ENCODE measurements at places on chromosomes 2 and 18.

- no peak for DNase-seq
Observed at GRCh38 chr2:26913606-26913998, 56.8 kb upstream of the MAPRE3 start.

DNA sequence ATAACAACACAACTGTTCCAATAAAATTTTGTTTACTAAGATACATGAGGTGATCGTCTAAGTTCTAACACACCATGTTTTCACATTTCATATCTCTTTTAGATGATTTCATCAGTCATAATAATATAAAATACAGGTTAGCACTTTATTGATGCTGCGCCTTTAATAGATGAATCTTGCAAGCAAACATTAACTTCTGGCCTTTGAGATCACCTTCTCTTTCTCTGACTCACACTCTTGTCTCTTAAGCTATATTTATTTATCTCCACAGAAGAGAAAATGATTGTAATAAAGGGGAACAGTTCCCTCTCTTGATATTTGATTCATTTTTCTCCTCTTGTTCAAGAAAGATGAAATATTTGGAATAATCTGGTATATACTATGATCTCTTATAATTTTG lies 603.3 kb upstream of the POU3F3 start:
- no peak for DNase-seq

GRCh38 chr2:189153619-189154018 lies 25.9 kb downstream of the COL5A2 start:
- DNase-seq: no peak

DNA sequence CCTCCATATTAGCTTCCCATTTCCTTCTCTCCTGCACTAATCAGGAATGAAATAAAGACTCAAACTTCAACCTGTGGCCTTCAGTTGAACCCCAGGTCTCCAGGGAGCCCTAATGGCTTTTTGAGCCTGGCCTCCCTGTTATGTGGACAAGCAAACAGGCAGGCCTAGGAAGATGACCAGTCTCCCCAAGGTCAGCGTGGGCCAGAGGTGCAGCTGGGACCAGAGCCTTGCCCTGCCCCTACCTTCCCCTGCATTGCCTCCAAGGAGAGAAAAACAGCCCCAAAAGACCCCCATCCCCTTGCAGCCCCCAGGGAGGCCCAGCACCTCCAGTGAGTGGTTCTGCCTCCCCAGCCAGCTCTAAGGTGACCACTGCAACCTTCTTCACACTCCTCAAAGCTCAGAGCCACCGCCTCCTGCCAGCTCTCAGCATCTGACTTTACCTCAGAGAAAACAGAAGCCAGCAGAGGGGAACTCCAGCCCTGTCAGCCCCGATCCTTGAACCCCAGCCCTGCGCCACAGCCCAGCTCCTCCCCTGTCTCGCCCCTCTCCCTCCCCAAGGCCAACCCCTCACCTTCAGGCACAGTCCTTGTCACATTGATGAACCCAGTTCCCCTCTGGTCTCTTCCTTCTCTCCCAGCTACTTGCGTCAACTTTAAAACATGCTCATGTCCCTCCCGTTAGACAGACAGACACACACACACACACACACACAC lies 59.5 kb upstream of the ID2 start:
- no peak for DNase-seq

DNA sequence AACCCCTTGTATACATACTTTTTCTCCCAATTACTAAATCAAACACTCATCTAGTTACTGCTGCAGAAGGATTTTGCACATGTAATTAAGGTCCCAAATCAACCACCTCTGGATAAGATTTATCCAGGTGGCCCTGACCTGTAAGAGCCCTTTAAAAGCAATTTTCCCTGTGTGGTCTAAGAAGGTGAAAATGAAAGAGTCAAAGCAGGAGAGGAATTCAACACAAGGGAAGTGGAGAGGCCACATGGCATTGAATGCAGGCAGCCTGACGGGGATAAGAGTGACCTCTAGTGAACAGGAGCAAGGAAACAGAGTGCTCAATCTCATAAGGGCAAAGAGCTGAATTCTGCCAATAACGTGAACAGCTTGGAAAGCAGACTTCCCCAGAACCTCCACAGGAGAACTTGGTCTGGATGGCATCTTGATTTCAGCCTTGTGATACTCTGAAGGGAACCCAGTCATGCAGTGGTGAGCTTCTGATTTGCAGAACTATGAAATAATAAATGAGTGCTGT lies 27.2 kb downstream of the PPP3R1 start:
- DNase-seq: no peak

DNA sequence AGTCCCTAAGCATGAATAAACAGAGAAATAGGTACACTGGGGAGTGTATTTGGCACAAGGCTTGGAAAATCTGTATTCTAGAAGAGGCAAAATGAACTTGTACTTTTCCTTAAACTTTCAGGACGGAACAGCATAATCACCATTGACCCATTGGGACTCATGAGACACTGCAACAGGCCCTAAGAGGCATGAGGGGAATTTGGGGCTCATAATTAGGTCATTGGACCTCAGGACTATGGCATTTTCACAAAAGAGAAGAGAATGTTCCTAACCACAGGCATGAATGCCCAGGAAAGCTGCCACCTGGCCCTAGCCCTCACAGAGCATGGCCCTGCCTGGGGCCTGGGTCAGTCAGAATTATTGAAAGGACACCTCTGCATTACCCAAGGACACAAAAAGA lies 67.9 kb upstream of the PIK3C3 start:
- DNase-seq: no peak

GRCh38 chr2:111022633-111023032 lies 98.1 kb upstream of the BCL2L11 start:
- no peak for DNase-seq

DNA sequence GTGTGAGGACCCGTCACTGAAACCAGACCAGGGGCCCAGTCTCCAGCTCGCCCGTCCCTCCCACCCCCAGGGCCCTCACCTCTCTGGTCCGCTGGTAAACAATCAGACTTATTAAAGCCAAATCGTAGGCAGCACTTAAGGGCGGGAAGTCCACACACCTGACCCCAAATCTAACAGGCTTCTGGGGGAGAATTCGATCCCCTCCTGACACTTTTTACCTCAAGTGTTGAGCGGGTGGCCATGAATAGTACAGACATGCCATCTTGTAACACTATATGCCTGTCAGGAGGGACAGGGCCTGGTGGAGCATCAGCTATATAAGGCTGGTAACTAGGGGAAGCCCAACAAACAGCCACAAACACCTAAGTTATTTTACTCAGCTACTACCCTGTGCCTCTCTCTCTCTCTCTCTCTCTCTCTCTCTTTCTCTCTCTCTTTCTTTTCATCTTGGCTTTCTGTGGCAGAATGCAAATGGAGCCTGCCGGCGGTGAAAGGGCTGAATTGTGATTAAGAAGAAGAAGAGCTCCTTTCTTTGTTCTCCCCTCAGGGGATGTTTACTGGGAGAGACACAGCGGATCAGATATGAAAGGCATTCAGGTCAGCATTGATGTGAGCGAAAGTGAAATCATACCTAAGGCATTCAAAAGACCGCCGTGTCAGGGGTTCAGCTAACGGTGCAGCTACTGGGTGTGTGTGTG lies 9.5 kb downstream of the ZEB2 start:
- DNase-seq: no peak

DNA sequence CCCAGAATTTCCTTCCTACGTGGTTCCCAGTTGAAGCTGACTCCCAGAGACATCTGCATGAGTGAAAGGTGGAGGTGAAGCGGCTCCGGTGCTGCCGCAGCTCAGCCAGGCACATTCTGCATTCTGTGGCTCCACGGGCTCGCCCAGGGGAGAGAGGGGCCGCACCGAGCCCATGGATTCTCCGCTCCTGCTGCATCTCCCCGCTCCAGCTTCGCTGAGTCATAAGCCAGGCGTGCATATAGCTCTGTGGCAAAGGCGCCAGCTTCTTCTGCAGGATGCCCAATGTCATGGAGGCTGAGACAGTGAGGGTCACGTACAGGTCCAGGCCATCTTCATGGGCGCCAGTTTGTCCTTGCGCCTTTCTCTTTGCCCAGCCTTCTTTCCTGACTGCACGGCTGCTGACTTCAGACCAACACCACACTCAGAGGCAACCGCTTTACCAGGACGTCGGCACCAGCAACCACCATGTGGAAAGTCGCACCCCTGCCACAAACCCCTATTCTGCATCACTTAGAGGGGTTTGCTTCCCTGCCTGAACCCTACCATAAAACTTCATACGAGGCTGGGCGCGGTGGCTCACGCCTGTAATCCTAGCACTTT lies 215.7 kb downstream of the MGAT5 start:
- DNase-seq: no peak
